ENCODE measurements at places on chromosomes 5 and 9.

DNA sequence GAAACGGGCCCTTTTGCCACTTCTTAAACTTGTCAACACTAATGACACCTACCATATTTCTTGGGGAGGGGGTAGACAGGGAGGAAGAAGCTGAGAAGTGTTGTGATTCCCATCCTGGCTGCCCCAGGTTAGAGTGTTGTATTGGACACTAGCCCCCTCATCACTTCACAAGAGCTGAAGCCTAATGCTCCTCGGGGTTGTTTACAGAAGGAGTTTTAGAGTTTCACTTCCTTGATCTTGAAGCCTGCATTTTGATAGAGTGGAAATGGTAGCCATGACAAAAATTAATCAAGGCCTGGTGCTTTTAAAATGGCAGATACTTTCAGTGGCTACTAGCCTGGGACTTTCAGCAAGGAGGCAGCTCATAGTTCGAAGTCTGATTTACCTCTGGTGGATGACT, 11.0 kb upstream of the FAM120AOS start:
- no peak for DNase-seq

DNA sequence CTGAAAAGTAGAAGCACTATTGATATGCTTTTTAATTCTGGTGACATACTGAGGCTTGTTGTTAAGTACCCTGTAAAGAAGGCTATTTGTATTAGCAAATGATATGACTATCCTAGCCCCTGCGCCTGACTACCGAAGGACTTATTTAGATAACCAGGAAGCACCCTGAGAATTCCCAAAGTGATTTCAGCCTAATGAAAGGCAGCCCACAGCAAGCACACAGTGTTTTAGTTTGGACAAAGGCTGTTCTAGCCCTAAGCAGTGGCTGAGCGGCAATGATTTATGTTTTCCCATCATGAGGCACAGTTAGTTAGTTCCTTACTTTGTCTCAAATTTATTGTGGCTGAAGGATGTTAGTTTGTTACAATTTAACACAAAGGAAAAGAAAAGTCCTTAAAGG, 235.3 kb downstream of the KCTD16 start:
- DNase-seq: no peak

DNA sequence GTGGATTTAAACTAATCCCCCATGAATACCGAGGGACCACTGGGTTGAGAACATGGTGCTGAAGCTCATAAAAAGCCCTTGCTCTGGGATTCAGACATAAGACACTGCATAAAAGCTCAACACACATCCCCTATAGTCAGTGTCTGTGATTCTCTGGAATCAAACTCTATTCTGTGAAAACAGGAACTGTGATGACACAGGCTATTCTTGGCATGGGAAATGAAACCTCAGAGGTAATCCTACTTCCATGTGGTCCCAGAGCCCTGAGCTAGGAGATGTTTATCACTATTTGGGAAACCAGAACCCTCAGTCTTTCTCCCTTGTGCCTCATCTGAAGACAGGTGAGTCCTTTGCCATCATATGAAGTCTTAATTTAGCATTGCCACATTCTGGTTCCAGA, 135.4 kb upstream of the PRSS3 start:
- peak; percentile 25 for DNase-seq

DNA sequence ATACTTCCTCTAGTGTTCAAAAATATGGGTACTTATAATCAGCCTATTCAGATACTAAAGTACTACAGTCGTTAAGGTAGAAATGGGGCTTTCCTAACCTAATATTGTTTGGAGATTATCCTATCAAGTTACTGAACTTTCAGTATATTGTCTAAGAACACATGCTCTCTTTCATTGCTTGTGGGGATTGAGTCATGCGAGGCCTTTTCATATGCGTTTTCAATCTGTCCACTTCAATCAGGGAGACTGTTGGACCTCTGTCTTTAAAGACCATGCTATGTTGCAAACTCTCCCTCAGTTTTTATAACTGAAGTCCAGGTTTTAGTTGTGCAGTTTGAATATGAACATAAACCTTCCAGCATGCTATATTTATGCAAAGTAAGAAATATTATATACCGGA, 15.0 kb downstream of the PRR16 start:
- DNase-seq: no peak

DNA sequence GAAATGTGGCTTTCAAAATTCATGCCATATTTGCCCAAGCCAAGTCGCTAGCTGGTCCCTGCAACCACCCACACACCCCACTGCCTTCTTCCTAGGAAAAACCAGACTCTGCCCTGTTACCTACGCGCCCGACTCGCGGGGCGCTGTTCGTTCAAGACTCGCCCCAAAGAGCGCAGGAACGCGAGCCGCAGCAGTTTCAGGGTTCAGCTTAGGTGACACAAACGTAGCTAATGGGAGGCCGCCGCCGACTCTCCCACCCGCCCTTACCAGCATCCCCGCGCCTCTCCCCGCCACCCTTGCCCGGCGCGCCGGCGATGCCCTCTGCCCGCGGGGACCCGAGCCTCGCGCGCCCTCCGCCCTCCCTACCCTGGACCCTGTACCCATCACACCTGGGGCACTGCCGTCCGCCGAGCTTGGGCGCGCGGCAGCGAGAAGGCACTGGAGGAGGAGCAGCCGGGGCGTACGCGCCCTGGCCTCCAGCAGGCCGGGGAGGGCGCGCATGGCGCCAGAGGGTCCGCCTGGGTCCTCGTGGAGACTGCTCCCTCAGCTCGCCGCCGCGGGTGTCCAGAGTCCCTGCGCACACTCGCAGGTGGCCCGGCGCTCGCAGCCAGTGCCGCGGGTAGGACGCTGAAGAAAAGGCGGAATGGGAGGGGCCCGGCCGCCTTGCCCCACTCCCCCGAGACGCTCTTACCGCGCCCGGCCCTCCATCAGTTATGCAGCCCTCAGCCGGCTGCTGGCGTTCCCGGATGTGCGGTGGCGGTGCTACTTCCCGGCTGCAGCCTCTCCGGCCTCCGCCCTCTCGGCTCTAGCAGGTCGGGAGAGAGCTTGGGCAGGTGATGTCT, at the start of gene EMB:
Gene EMB (minus strand): TSS at position 638 of the 842 bp plus-strand sequence. CDS start 137 bp downstream, at position 501.
- peak; percentile 59 for DNase-seq

DNA sequence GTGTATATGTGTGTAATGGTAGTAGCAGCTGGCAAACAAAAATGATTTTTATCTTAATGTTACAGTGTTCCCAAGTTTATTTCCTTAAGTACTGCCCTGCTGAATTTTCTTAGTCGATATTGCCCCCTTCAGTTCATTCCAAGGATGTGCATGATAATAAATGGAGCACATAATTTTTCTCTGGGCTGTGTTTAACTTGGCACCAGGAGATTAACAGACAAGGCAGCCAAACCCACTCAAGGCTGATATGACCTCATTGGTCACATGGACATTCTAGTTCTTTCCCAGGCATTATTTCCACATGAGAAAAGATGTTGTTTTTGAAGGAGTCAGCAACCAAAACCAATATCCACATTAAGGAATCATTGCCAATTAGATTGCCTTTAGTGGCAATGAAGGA, 61.8 kb downstream of the COX7C start:
- peak; percentile 67 for DNase-seq

- DNase-seq: no peak
Measured at GRCh38 chr5:51391175-51391574, 7.9 kb downstream of the ISL1 start.

DNA sequence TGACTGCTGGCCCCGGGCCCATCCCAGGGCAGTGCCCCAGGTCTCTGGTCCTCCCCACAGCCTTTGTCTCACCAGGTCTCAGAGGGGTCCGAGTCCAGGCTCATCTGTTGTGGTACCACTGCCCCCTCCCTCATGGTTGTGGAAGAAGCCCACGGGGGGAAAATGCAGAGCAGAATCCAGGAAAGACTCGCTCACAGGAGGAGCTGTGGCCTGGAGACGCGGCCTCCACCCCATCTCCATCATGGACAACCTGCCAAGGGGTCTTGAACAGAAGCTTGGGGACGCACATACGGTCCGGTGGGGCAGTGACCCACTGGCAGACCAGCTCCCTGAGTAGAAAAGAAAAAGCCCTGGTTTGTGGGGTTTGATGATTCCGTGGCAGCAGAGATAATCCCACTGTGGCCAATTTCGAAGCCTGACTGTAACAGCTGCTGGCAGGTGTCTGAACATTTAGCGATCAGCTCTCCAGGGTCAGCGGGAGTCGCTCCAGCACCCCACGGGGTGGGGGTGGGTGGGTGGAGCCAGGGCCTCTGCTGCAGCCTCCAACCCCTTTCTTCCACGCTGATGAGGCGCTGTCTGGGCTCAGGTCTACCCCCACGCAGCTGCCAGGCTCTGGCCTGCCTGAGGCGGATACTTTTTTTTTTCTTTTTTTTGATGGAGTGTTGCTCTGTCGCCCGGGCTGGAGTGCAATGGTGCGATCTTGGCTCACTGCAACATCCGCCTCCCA, 1.9 kb upstream of the GRIN1 start:
- no peak for DNase-seq

GRCh38 chr9:76027416-76027815, 136.9 kb downstream of the PCSK5 start:
- DNase-seq: no peak

- DNase-seq: no peak
Measured at GRCh38 chr5:126884269-126884819, 107.4 kb downstream of the LMNB1 start.

- no peak for DNase-seq
Measured at GRCh38 chr9:100134731-100135130, 35.7 kb downstream of the INVS start.

DNA sequence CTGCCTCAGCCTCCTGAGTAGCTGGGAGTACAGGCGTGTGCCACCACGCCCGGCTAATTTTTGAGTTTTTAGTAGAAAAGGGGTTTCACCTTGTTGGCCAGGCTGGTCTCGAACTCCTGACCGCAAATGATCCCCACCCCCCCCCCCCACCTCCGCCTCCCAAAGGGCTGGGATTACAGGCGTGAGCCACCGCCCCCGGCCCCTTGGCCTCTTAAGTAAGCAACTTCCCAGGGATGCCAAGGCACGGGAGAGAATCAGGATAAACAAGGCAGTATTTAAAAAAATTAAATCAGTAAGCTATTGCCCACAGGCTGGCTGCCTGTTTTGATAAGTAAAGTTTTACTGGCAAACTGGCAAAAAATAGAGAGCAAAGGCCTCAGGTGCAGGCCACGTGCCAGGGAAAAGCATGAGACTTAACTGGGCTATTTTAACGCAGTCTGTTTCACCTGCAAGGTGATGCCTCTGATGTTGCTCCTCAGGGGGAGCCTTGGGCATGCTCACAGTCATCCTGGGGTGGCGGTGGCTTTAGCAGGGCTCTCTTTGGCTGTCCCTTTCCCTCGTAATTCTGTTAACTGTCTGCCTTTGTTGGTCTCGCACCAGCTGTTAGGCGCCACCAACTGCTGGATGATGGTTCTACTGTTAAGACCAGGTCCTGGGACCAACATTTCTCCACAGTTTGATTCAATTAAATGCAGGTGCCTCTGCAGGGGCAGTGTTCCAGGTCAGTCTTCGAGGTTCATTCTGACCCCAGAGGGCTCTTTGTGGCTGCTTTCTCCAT, 19.4 kb upstream of the RNF130 start:
- peak; percentile 55 for DNase-seq

DNA sequence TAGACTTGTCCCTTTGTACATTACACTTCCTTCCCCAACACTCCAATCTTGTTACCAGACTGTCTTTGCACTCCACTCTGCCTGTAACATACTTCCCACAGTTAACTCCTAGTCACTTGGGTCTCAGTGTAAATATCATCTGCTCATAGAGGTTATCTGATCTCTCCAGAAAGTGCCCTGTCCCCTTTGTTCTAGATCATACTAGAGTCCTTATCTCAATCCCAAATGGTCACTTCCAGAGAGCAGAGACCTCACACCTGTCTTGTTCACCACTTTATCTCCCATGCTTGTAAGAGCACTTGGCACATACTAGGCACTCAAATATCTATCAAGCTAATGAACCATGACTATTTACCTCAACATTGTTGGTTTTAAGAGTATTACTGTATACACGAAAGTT, 30.4 kb downstream of the SETX start:
- no peak for DNase-seq

- DNase-seq: no peak
Measured at GRCh38 chr5:8727396-8727795, 818.5 kb downstream of the SEMA5A start.

- DNase-seq: no peak
Measured at GRCh38 chr9:89395931-89396710, 77.8 kb downstream of the SECISBP2 start.

GRCh38 chr9:134055981-134056461, 11.8 kb downstream of the BRD3 start:
- DNase-seq: peak; percentile 82

- DNase-seq: no peak
Measured at GRCh38 chr5:128630121-128630520, 92.1 kb upstream of the FBN2 start.

DNA sequence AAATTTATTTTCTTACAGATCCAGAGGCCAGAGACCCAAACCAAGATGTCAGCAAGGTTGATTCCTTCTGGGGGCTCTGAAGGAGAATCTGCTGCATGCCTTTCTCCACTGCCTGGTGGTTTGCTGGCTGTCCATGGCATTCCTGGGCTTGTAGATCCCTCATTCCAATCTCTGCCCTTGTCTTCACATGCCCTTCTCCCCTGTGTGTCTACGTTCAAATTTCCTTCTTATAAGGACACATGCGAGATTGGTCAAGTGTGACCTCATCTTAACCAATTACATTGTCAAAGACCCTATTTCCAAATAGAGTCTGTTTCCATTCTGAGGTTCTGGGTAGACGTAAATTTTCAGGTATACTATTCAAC, 84.5 kb upstream of the RAI14 start:
- DNase-seq: no peak

- DNase-seq: no peak
Measured at GRCh38 chr9:216866-217265, 2.2 kb downstream of the DOCK8 start.

DNA sequence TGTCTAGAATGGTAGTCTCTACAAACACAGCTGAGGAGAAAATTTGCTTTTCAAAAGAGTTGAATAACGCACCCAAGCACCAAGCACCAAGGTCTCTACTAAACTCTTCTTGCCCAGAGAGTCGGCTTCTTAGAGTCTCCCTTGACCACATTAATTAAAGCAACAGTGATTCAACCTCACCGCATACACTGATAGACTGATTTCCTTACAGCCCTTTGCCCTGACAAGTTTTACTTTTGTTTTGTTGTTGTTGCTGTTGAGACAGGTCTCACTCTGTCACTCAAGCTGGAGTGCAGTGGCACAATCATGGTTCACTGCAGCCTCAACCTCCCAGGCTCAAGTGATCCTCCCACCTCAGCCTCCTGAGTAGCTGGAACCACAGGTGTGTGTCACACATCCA, 1035.7 kb upstream of the DMAC1 start:
- DNase-seq: no peak

DNA sequence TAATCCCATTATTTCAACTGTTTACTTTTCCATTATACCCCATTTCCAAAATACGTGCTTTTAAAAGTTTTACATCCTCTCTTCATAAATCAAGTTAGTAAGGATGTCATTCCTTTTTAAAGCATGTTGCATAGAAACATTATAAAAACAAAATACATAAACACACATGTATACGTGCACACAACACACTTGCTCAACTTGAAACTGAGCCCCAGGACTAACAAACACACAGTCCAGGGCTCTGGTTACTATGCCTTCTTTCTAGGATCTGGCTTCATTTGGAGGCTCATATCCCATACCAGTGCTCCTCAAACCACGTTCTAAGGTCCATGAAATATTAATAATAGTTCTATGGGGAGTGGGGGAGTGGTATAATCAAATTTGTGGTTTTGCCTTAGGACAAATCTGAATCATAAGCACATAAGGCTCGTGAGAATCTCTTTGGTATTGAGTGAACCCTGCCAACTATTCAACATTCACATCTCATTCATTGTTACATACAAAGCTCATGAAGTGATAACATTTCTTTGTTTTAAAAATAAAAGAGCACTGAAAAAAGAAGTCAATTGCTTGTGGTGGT, 55.2 kb downstream of the NFIB start:
- DNase-seq: no peak

- DNase-seq: no peak
Measured at GRCh38 chr5:79934681-79935080, 56.4 kb downstream of the MTX3 start.

- no peak for DNase-seq
Measured at GRCh38 chr9:103116246-103116645, 121.1 kb downstream of the CYLC2 start.

Measured in Ammon's horn (tissue), 1 donor.